ENCODE measurements at places on chromosomes 6 and 20.

DNA sequence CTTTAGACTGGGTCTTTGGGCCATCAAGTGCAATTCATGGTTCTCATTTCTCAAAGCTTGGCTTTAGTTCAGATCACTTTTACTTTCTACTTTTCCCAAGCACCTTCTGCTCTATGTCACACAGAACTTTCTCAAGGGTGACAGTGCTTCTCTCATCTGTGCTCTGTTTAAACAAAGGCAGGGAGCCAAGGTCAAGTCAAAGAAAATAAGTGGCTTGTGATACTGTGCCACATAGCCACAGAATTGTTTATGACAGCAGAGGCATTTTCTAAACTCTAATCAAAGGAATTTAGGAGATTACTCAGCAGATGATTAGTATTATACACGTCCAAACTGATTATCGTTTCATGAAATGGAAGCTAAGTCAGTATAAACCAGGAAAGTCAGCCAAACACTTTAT lies 348.0 kb downstream of the HDGFL1 start:
- no peak for DNase-seq

- DNase-seq, result no peak
Observed at GRCh38 chr6:13412639-13413465, 74.5 kb downstream of the GFOD1 start.

- DNase-seq, result no peak
Observed at GRCh38 chr6:6508643-6509042, 79.9 kb upstream of the LY86 start.

DNA sequence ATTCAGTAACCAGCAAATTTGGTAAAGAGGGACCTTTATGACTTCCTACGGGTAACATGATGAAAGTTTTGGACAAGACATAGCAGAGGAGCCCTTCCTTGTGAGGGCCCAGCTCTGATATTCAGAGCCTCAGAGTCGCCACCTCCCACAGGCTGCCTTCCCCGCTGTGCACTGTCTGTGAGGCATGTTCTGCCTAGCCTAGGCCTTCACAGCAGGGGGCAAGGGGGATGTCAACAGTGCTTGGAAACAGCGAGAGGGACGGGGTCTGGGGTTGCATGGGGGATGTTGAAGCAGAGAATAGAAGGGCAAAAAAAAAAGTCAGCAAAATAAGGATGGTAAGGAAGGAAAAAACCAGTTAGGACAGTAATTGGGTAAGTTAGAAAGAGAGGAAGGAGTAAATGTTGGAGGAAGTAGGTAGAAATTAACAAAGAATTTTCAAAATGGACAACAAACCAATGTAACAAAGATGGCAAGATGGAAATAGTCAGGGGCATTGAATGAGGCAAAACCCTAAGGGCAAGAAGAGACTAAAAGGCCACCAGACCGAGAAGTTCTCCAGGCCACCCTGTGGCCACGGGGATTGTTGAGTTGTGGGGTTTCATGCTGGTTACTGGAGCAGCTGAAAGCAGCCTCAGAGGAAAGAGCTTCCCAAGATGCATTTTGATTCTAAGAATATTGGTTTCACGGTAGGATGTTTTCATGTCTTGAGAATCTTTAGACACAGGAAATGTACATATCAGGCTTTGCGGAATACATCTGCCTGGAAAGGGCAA lies 139.8 kb downstream of the LY86 start:
- peak; percentile 40 for DNase-seq

GRCh38 chr20:5030348-5031205 lies 29.3 kb upstream of the SLC23A2 start:
- DNase-seq, result no peak
